Fibroblast of the aortic adventitia (primary cell): ENCODE measurements at places on chromosomes 5 and 9. TPM values are rescaled to one million over a fixed set of nuclear protein-coding genes. Genes with fewer than 3 reads are reported as not detected.

The GBGT1 gene
- total RNA-seq, result 0.98 and 1.6 TPM in 2 replicates

The FST gene
- total RNA-seq, result 80.2 and 104 TPM in 2 replicates

The TCF7 gene
- 1.1 and 16.8 TPM in 2 replicates for total RNA-seq

The FOXI1 gene
- not detected in 2 replicates for total RNA-seq

The SH3PXD2B gene
- total RNA-seq, result 25.3 and 46.7 TPM in 2 replicates

The CCDC112 gene
- total RNA-seq, result 12.6 and 30.7 TPM in 2 replicates

The C5orf52 gene
- not detected in 2 replicates for total RNA-seq

- DNase-seq, result peak; percentile 32
Observed at GRCh38 chr9:134294153-134295071, 31.8 kb upstream of the RXRA start.

DNA sequence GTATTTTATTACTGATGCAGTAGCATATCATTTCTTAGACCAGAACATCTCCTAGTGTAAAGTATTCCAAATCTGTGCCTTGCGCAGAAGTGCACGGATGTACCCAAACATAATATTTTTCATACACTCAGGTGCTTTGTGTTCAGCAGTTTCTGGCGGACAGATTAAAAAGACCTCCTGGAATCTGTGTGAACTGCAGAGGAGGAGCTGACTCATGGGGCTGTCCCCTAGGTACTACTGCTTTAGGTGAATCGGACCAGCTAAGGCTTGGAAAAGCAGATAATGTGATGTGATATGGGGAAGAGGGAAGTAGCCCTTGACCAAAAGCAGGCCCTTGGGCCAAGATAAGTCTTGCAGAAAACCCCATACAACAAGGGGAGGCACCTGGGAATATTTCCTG, 310.1 kb downstream of the PLK2 start:
- no peak for DNase-seq

DNA sequence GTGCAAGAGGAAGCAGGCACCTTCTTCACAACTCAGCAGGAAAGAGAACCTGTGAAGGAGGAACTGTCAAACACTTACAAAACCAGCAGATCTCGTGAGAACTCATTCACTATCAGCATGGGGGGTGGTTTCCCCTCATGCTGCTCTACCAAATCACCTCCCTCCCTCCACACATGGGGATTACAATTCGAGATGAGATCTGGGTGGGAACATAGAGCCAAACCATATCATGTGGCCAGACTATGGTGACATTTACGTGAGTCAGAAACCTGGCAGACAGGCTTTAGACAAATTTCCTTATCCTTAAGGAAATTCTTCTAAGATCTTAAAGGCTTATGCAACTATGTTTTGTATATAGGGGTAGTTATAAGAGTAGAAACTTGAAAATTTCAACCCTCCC, 8.7 kb upstream of the AOPEP start:
- DNase-seq, result peak; percentile 85

DNA sequence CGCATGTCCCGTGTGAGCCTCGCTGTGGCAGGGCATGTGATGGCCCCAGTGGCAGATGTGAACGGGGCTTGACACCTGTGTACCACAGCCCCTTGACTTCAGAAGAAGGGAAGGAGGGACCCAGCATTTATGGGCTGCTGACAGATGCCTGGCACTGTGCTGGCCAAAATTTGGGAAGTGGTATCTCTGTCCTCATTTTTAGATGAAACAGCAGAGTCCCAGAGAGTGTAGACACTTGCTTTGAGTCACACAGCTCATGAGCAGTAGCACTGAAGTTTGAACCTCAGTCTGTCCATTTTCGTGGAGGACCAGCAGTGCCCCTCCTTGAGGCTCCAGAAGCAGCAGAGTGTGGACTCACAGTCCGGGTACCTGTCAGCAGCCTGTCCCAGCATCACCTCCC, 16.5 kb downstream of the NEK6 start:
- no peak for DNase-seq

GRCh38 chr5:68554571-68555279, 339.2 kb downstream of the PIK3R1 start:
- peak; percentile 99 for DNase-seq

- DNase-seq, result no peak
Observed at GRCh38 chr5:132011622-132012343, at the start of gene ACSL6. Gene ACSL6, minus strand, starts transcription at chr5:132011658. Its CDS starts 105 bp downstream, at chr5:132011553.

DNA sequence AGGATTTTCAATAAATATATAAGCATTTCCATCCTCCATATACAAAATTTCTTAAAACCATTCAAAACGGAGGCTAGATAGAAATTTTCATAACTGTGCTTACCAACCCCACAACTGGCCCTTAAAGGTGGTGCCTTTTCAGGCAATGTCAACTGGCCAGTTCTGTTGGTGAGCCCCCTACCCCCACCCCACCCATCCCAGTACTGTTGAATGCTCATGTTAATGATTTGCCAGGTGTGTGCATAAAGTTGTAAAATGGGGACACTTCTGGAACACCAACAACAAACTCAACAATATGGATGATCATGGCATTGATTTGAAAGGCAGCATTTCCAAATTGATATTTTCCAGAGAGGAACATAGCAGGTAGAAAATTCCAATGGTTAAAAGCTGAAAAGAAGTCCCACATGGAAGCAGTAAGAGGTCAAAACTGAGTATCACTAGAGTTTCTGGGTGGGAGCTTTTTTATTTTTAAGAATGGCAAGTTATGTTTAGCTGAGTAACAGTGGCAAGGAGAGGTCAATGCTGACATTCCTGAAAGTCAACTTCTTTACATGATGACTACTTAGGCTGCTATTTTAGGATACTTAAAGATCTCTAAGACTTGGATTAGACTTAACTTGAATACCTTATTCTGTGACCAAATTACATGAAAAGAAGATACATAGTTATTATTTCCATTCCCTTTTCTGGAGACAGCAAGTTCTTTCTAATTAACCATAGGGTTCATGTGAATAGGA, 2.7 kb downstream of the LEAP2 start:
- peak; percentile 45 for DNase-seq

DNA sequence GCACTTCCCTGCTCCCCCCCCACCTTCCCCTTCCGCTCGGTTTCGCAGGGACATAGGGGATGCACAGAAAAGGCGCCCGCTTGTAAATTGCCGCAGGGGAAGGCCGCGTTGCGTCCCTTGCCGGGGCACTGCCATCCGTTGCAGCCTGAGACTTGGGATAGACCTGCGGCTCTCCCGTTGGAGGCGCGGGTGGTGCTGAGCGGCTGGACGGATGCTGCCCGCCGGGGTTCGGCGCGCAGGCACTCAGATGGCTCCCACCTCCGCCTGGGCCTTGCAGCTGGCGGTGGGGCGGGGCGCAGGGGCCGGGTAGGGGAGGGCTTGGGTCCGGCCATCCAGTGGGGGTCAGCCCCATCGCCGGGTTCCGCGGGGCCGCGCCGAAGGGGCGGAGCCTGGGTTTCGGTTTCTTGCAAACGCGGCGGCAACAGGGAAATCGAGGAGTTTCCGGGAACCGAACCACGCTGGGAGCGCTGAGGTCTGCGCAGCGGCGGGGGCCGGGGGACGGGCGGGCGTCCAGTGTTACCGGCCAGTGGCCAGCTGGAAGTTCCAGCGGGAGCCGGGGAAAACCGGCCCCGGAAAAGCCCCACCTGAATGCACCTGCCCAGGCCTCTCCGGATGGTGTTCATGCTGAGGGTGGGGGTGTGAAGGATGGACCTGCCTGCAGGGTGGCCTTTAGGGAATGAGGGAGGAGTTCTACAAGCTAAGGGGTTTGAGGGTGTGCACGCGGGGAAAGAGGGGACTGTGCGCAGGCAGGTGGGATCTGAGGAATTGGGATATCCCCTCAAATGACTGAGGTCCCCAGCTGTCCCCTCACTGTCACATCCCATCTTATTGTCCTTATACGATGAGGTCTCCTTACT, 6.3 kb upstream of the IRF1 start:
- peak; percentile 83 for DNase-seq

GRCh38 chr9:7760014-7760415, 39.6 kb downstream of the DMAC1 start:
- peak; percentile 43 for DNase-seq

DNA sequence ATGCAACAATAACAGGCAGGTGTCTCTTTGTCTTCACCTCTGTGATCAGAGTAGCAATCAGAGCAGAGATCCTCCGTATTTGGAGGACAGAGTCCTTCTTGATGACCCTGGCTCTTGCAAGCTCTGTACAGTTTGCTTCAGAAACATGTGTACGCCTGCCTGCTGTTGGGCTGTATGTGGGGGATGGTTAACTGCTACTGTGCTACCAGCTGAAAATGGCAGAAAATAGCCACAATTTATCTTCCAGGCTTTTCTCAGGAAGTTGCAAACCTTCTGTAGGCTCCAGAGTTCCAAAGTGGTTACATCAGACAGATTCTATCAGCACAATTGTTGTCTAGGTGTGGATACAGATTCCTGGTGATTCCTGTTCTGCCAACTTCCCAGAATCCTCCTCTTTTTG, 35.5 kb downstream of the DDX46 start:
- peak; percentile 13 for DNase-seq

- DNase-seq, result no peak
Observed at GRCh38 chr9:136026266-136026942, 65.2 kb upstream of the UBAC1 start.

- DNase-seq, result no peak
Observed at GRCh38 chr9:98230304-98230703, 25.1 kb downstream of the TBC1D2 start.

DNA sequence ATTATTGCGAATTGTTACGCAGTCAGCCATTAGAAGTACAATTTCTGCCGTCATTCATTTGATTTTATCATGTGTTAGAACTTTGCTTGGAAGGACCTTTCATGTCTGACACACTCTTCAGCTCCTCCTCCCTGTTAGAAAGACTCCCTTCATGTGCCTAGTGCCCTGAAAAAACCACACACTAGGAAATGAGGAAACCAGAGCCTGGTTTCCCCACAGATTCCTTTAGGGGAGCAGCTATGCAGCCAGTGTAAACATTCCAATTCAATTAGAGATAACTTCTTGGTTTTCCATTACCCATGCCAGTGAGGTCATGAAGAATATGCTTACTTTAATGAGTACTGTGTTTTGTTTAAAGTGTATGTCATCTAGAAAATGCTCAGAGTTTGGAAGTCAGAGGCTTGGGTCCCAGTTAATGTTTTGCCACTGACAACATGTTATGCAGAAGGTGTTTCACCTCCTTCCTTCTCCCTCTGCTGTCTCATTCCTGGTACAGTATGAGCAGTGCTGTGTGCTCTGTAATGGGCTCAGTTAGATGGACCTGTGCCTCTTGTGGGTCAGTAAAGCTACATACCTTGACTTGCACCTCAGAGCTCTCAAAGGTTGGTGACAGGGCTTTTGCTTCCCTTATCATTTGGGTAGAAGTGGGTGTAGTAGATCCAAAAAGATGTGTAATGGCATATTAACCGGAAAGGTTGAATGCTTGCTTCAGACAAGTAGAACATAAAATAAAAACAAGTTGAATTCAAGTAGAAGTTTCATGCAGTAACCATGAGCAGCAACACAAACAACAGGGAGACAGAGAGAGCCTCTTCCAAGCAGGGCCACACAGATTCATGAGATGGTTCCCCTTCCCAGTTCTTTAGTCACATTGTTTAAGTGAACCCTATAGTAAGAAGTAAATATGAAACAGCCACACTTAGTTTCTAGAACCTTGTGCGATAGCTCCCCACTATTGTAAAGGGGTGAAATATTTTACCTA, 52.6 kb upstream of the TNFAIP8 start:
- DNase-seq, result peak; percentile 99

DNA sequence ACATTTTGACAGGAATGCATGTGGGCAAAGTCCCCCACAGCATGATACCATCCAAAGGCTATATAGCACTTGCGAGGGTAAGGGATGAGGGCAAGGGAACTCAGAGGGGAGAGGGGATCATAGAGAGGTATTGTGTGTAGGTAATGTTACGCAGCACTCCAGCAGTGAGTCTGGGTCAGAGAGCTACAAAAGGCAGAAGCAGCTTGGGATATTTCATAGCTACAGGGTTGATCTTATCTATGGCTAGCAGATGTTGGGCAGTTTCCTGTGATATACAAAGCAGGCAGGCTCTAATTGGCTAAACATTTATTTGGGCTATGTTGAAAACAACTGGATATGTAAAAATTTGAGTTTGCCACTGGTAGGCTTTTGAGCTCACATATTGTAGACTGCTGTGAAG, 17.8 kb upstream of the SLCO4C1 start:
- DNase-seq, result no peak

- DNase-seq, result peak; percentile 32
Observed at GRCh38 chr5:61333321-61333953, 1.4 kb downstream of the ZSWIM6 start.

DNA sequence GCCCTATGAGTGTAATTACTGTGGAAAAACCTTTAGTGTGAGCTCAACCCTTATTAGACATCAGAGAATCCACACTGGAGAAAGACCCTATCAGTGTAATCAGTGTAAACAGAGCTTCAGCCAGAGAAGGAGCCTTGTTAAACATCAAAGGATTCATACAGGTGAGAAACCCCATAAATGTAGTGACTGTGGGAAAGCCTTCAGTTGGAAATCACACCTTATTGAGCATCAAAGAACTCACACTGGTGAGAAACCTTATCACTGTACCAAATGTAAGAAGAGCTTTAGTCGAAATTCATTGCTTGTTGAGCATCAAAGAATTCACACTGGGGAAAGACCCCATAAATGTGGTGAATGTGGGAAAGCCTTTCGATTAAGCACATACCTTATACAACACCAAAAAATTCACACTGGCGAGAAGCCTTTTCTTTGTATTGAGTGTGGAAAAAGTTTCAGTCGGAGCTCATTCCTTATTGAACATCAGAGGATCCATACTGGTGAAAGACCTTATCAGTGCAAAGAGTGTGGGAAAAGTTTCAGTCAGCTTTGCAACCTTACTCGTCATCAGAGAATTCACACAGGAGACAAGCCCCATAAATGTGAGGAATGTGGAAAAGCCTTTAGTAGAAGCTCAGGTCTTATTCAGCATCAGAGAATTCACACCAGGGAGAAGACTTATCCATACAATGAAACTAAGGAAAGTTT, 9.9 kb downstream of the ZNF189 start:
- no peak for DNase-seq

DNA sequence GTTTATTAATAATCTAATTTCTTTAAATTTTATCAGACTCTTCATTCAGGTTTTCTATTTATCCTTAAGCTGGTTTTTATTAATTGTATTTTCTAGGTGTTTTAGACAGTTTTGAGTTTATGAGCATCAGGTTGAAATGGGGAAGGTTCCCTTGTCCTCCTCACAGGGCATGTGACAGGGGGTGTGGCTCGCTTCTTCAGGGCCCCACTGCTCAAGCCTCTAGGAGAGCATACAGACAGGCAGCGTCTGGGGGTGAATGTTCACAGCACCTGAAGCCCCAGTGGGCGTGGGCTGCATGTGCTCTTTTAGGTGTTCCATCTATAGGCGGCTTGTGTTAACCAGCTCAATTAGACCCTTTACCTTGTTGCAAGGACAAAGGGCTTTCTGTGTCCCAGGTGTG, 78.2 kb upstream of the RUFY1 start:
- no peak for DNase-seq

- DNase-seq, result peak; percentile 45
Observed at GRCh38 chr9:4640027-4640426, 22.1 kb upstream of the PLPP6 start.

GRCh38 chr9:114244570-114244969, 78.3 kb upstream of the ORM1 start:
- DNase-seq, result no peak

GRCh38 chr5:125032286-125032685, 285.8 kb upstream of the ZNF608 start:
- no peak for DNase-seq
